ENCODE measurements at places on chromosomes 12 and 14.

- no peak for DNase-seq
Measured at GRCh38 chr12:124296295-124296915, 1.5 kb downstream of the RFLNA start.

GRCh38 chr12:2618291-2618995 lies 176.3 kb upstream of the FKBP4 start:
- no peak for DNase-seq

- DNase-seq = no peak
Measured at GRCh38 chr12:53568809-53569557, 57.2 kb downstream of the ATF7 start.

GRCh38 chr12:110247340-110248095 lies 33.5 kb upstream of the ATP2A2 start:
- DNase-seq = peak; percentile 29

GRCh38 chr14:46058964-46059563 lies 592.5 kb downstream of the RPL10L start:
- DNase-seq = no peak

- no peak for DNase-seq
Measured at GRCh38 chr12:69610729-69611128, at the start of gene LRRC10. Gene LRRC10, minus strand, starts transcription at chr12:69610907. Its CDS starts 69 bp downstream, at chr12:69610838.

DNA sequence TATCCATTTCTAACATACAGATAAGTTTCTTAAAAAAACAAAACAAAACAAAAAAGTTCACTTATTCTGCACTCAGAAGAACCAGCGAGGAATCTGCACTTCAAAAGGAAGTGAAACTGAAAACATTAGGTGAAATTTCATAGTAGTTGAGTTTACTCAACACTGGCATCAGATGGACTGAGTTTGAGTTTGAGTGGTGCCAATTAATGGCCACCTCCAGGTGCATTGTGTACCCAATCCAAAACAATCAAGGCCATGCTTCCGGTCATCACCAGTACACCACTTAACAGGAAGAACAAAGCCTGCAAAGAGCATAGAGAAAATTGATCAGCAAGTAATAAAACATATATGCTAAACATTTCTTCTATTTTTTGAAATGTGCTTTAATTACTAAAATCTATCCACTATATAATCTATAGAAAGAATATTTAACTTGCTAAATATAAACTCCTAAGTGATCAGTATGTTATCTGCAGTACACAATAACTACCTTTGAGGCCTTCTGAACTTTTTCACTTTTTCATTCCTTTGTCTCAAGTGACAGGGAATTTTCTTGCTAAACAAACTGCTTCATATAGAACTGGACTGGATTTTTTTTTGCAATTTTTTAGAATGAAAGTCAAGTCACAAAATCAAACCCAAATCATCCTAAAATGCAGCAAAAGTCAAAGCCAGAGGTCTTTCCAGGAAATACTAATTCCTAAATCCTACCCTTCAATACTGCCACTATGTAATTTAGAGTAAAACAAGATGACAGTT lies 11.5 kb downstream of the SLC38A2 start:
- DNase-seq = no peak

- DNase-seq = no peak
Measured at GRCh38 chr12:2933586-2933985, 25.6 kb upstream of the TEAD4 start.

GRCh38 chr14:53780051-53780555 lies 176.5 kb downstream of the BMP4 start:
- DNase-seq = no peak

GRCh38 chr12:60921541-60921940 lies 1325.7 kb downstream of the SLC16A7 start:
- no peak for DNase-seq

- no peak for DNase-seq
Measured at GRCh38 chr12:73274976-73275375, 1002.8 kb downstream of the TRHDE start.

DNA sequence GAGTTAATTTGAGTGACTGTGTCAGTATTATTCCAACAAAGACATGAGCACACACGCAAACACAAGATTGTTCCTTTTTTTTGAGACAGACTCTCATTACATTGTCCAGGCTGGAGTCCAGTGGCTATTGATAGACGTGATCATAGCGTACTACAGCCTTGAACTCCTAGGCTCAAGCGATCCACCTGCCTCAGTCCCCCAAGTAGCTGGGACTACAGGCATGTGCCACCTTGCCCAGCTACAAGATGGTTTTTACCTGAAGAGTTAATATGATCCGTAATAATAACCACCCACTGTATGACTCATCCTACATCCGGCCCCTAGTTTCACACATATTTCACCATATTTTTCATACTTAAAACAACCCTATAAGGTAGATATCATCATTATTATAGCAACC lies 26.8 kb downstream of the BCAT1 start:
- DNase-seq = no peak

GRCh38 chr12:109777544-109777943 lies 55.7 kb downstream of the TRPV4 start:
- no peak for DNase-seq

DNA sequence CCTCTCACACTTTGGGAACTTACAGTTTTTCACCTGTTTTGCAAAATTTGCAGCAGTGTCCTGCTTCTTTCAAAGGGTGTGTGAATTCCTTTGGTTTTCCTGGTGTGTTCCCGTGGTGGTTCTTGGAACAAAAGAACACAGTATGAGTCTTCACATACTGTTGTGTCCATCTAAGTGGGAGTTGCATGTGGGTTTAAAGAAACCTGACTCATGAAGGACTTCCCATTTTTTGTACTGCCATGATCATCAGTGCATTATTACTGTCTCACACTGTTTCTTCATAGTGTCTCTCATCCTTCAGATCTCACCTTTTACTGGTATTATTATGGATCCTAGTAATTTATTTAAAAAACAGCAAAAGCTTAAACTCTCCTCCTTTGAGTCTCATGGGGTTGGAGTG lies 3.8 kb upstream of the GZMH start:
- DNase-seq = no peak

DNA sequence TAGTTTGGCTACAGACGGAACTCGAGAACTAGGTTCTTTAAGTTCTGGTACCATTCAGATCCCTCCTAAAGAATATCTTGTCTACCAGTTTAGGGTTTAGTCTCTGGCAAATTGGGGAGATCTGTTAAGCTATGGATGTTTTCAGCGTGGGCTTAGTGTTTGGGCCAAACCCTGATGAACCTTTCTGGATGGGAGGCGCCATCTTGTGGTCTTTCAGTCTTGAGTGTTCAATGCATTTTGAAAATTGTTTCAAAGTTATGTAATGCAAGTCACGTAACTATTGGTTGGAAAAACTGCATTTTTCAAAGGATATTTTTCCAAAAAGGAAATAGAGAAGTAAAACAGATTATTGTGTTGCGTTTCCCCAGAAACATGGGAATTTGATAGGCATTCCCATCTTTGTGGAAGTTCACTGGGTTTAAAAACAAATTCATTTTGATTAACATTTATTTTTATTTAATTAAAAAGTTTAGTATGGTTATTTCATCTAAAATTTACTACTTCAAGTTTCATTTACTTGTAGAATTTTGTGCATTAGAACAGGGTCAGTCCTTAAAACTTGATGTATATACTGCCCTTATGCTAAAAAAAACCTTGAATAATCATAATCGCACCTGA lies 169.0 kb downstream of the PRIMA1 start:
- DNase-seq = peak; percentile 55

DNA sequence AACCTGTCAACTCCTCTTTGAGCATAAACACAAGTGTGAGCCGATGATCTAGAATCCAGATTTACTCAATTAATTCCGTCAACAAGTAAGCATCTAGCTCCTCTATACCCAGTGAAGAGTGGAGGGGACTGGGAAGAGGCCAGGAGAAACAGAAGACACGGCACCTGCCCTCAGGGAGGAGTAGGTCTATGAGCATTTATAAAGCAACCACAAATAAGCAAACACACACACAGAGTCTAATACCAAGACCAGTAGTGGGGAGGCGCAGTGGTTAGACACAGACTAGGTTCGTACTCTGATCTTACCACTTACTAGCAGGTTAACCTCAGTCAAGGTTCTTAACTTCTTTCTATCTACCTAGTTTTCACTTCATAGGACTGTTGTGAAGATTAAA lies 5.9 kb upstream of the FOXN3 start:
- DNase-seq = no peak

DNA sequence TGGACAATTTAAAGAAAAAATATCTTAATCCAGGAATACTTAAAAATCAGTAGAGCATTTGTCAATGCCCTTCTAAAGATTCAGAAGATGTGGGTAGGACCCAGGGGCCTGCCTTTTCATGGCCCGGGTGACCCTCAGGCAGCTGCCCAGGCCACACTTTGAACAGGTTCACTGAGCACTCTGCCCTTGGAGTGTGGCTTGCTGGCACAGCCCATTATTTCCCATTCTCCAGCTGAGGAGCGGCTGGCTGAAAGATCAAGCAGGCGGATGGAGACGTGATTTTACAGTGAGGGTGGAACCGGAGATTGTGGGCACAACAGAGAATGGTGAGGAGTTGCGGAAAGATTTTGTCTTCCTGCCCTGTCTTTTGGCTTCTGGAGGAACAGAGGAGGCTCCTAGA lies 7.1 kb upstream of the PRPH start:
- DNase-seq = no peak

GRCh38 chr12:32702473-32702872 lies 23.4 kb downstream of the DNM1L start:
- no peak for DNase-seq

GRCh38 chr12:102763061-102763460 lies 154.0 kb downstream of the PAH start:
- no peak for DNase-seq

DNA sequence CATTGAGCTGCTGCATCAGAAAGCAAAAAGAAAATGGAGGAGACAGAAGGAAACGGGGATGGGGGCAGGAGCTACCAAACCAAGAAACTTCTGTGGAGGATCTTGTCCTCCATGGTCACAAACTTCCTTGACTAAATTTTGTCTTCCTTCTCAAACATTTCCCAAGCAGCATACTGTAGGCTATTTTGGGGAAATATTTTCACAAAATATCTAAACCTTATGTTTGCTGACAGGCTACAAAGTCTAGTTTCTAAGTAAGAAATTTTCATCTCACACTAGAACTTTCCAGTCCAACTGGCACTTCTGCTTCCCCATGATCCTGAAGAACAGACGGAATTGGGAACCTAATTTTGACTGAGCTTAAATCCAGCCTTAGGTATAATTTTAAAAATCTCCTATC lies 552.0 kb downstream of the SNAPC1 start:
- no peak for DNase-seq

GRCh38 chr14:85058150-85058549 lies 471.8 kb upstream of the FLRT2 start:
- no peak for DNase-seq

DNA sequence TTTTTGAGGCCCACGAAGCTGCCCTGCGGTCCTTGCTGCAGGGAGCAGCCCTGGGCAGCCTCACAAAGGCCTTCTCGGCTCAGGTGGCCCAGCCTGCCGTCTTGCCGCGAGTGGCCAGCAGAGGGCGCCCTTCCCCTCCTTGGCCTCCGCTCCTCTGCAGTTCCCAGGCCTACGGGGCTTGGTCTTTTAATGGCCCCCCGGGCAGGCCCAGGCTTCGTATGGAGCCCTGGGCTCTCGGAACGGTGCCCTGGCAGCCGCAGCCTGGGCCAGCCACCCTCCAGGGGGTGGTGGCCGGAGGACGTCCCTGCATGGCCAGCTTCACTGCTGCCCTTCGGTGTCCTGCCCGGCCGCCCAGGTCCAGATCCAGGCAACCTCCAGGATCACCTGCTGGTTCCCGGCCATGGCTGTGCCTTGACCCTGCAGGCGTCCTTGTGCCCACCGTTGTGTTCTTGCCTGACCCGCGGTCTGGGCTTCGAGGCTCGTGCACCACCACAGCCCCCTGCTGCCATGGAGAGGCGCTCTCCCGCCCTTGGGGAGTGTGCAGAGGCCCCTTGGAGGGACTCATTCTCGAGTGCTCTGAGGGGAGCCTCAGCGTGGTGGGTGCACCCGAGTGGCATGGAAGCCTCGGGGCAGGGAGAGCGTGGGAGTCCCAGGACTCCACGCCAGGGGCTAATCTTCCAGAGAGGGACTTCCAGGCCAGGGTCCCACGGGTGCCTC lies 9.4 kb downstream of the ASPG start:
- DNase-seq = peak; percentile 84

GRCh38 chr12:55844961-55845360 lies 2.2 kb upstream of the MMP19 start:
- no peak for DNase-seq

DNA sequence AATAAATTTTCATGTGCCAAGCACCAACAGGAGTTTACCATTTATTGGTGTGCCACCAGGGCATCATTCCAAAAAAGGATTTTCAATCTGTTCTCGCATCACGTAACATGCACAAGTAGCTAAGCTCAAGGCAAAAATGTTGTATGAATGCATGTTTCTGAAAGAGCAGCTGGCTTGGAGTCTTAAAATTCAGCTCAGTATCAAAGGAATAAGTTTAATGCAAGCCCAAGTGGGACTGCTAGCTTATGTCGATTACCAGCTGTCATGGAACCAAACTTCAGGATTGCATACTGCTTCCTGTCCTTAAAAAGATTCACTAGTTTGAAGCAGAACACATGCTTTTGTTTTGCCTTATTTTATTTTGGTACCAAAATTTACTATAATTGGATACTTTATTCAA lies 437.0 kb downstream of the FSCB start:
- DNase-seq = no peak

GRCh38 chr12:57214398-57214781 lies 2.2 kb upstream of the NXPH4 start:
- DNase-seq = peak; percentile 52

DNA sequence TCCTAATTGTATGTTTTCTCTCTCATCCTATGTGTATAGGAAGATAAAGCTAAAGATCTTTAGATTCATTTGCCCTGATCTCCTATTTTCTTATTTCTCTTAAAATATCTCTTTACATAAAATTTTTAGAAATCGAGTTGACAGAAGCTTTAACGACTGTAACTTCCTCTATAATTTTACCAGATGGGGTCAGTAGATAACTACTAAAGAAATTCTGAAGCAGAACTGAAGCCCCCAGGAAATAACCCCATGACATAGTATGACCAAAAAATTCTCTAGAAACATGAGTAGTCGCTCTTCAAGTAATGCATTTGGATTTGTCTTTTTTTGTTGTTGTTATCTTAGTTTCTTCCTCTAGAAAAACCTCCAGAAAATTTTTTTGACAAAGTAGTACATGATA lies 288.0 kb downstream of the ERC1 start:
- no peak for DNase-seq

- no peak for DNase-seq
Measured at GRCh38 chr12:33703221-33703620, 263.6 kb upstream of the SYT10 start.

DNA sequence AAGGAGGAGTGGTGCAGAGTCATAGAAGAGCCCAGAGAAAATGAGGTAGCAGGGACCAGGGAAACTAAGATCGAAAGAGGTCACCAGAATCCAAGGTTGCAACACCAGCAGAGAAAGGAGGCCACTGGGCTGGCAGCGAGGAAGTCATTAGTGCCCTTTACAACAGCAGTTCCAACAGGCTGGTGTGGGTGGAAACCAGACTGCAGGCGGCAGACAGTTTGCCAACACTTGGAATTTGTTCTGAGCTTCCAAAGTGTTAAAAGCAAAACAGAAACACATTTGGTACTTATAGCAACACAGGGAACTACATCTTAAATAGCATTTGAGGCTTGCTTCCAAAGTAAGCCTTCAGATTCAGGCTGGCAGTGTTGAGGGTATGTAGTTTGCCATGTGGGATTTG lies 95.2 kb upstream of the PWP1 start:
- DNase-seq = no peak

- no peak for DNase-seq
Measured at GRCh38 chr12:14322403-14322802, 43.1 kb upstream of the ATF7IP start.

- peak; percentile 34 for DNase-seq
Measured at GRCh38 chr14:20415782-20416206, 2.5 kb upstream of the TEP1 start.
